ENCODE measurements at places on chromosomes 6 and 20. TPM values are rescaled to one million over a fixed set of nuclear protein-coding genes. Genes with fewer than 3 reads are reported as not detected.

The WFDC11 gene
- not detected for total RNA-seq

The SRF gene
- 16.9 TPM for total RNA-seq

The FNDC11 gene
- total RNA-seq = 1.0 TPM

The CENPQ gene
- 5.3 TPM for total RNA-seq

The DLL1 gene
- total RNA-seq = 5.6 TPM

The ECT2L gene
- 0.17 TPM for total RNA-seq

The PM20D2 gene
- 9.0 TPM for total RNA-seq

The CCN2 gene
- 22.8 TPM for total RNA-seq

The SLC35D3 gene
- total RNA-seq = not detected

The TSPO2 gene
- not detected for total RNA-seq

- no peaks in the 10 kb centered on the region for H3K36me3 ChIP-seq
- H3K4me3 ChIP-seq = no peak overlapping the region
- H3K27me3 ChIP-seq = no peaks in the 10 kb centered on the region
- no peaks in the 10 kb centered on the region for H3K4me1 ChIP-seq
- no peak overlapping the region for H3K27ac ChIP-seq
These were observed 5.5 kb upstream of the TFAP2D start for GRCh38 chr6:50707652-50708300.

- H3K4me1 ChIP-seq = no peaks in the 10 kb centered on the region
- no peak overlapping the region for H3K27ac ChIP-seq
- H3K36me3 ChIP-seq = no peaks in the 10 kb centered on the region
- no peaks in the 10 kb centered on the region for H3K27me3 ChIP-seq
- no peak overlapping the region for H3K4me3 ChIP-seq
- DNase-seq = no peak
These were observed 89.8 kb upstream of the PHACTR3 start for GRCh38 chr20:59514554-59514953.

DNA sequence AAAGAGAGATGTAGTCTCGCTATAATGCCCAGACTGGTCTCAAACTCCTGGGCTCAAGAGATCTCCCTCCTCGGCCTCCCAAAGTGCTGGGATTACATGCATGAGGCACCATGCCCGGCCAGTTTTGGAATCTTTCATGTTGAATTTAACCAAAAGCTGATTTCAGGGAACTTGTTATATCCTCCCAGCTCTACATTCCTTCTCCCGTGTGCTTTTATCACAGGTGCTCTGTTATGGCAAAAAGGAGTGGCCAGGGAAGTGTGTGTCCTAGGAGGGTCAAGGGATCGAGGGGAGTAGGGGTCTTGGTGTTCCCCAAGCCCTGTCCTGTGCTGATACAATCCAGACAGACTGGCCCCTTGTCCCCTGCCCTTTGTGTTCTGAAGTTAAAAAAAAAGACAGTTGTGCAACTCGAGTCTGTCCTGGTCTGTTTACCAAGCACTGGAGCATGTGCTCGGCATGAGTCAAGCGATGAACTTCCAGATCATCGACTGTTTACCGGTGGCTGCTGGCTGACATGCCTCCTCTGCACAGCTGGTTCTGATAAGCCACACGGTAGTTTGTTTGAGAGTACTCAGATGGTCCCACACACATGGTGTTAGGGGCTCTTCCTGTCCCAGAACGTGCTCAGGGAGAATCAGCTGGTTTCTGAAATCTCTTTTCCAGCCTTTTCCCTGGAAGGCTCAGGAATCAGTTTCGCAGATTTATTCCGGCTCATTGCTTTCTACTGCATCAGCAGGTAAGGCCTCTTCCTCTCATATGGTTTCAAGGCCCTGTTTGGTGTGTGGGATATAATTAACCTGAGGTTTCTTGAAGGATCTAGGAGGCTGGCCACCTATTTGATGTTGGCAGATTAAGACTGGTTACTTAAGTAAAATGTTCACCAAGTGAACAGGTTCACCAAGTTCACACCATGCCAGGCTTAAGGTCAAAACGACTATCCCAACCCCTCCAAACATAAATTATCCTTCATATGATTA, 52.6 kb upstream of the NAA20 start:
- H3K36me3 ChIP-seq = no peaks in the 10 kb centered on the region
- peak overlapping the region; percentile 46 for H3K27ac ChIP-seq
- peaks cover 9% of the 10 kb centered on the region for H3K4me1 ChIP-seq
- DNase-seq = peak; percentile 86
- no peak overlapping the region for H3K4me3 ChIP-seq

- H3K4me1 ChIP-seq = no peaks in the 10 kb centered on the region
- no peaks in the 10 kb centered on the region for H3K36me3 ChIP-seq
- H3K27ac ChIP-seq = no peak overlapping the region
- H3K4me3 ChIP-seq = no peak overlapping the region
These were observed 151.2 kb downstream of the ELOVL4 start for GRCh38 chr6:79796197-79796596.

DNA sequence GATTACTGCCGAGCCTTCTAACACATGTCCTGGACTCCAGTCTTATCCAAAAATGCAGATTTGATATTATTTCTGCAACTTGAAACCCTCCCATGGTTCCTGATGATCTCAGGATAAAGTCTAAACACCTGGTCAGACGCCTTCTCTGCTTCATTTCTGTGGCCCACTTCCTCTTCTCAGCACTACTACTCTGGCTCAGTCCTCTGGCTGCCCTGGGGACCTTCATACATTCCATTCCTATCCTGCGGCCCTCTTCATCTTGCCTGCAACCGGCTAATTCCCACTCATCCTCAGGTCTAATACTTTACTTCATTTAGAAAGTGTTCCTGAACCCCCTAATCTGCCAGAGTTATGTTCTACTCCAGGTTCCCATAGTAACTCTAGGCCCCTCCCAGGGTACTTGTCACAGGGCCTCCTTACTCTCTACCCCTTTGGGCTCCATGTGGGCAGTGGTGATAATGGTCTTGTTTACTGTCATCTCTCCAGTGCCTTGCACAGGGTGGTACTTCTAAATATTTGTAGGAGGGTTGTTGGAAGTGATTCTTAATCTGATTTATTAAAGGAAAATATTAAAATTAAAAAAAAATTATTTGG, 18.9 kb downstream of the MAN1A1 start:
- no peaks in the 10 kb centered on the region for H3K4me1 ChIP-seq
- no peak overlapping the region for H3K27ac ChIP-seq
- DNase-seq = no peak
- no peak overlapping the region for H3K4me3 ChIP-seq
- H3K27me3 ChIP-seq = no peaks in the 10 kb centered on the region

GRCh38 chr20:2763186-2763585, 37.2 kb downstream of the CPXM1 start:
- no peak overlapping the region for H3K27ac ChIP-seq
- no peaks in the 10 kb centered on the region for H3K4me1 ChIP-seq
- no peak for DNase-seq
- H3K36me3 ChIP-seq = no peaks in the 10 kb centered on the region
- H3K27me3 ChIP-seq = peaks cover 15% of the 10 kb centered on the region

GRCh38 chr20:38722683-38723016, 1.6 kb upstream of the SLC32A1 start:
- no peak overlapping the region for H3K27ac ChIP-seq
- peaks cover 76% of the 10 kb centered on the region for H3K27me3 ChIP-seq
- no peaks in the 10 kb centered on the region for H3K36me3 ChIP-seq
- H3K4me1 ChIP-seq = no peaks in the 10 kb centered on the region
